Anterior cingulate cortex (tissue), 58 donors: ENCODE measurements at places on chromosomes 2 and 18.

DNA sequence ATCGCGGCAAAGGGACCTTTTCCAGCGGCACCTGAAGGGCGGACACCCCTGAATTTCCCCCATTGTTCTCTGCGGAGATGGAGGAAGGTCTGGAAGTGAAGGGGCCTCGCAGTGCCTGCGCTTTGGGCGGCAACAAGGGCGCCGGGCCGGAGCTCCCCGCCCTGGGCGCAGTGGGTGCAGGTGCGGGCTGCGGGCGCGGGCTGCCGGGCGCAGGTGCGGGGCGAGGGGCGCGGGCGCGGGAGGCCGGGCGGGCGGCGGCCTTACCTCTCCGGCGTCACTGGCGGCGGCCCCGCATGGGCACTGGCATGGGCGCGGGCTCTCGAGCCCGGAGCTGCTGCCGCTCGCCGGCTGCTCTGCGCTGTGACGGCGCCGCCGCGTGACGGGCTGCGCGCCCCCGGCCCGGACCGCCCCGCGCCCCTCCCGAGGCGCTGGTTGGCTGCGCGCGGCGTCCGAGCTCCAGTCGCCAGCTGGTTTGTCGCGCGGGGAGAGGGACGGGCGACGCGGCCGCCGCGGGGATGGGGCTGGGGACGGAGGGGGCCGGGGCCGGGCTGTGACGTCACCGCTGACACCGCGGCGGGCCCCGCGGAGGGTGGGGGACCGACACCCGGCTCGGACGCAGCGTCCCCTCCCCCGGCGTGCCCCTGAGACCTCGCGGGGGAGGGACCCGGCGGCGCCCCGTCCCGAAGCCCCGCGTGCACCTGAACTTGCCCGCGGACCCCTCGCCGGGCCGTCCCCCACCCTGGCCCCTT, at the start of gene KIF1A:
TSS of gene KIF1A (minus strand) at position 362 of the 749 bp plus-strand sequence. CDS start 22,467 bp downstream, outside the sequence.
- DNase-seq = peak; percentile 90

GRCh38 chr2:151379169-151379568, 21.8 kb downstream of the TNFAIP6 start:
- no peak for DNase-seq

DNA sequence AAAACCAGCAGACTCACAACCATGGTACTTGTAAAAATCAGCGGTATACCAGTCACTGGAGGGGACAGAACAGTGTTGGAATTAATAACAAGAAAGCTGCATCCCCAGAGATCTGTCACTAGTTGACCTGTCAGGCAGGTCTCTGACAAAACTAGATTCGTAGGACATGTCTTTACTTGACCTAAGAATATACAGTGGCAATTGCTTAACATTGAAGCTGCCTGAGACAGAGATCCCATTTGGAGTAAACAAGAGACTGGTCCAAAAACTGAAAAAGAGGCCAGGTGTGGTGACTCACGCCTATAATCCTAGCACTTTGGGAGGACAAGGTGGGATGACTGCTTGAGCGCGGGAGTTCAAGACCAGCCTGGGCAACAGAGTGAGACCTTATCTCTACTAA, 7.2 kb upstream of the SS18 start:
- DNase-seq = no peak

DNA sequence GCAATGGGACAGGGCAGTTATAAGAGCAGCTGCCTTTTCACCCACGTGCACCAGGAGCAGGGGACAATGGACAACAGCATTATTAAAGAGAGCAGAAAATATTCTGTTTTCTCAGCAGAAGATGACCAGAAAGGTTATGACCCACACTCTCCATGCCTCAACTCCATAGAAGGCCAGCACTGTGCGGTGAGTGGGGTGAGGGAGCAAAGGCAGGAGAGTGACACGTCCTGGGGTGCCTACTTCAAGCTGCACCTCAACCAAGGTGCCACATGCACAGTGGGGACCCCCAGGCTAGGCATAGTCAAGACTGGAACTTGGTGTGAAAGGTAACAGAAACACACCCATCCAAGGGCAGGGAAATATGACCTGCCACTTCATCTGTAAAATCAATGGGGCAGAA, 50.4 kb downstream of the POLR1A start:
- no peak for DNase-seq

- no peak for DNase-seq
Measured at GRCh38 chr2:27832396-27832795, 57.8 kb downstream of the RBKS start.

- DNase-seq = no peak
Measured at GRCh38 chr2:198259496-198259895, 455.1 kb downstream of the PLCL1 start.

GRCh38 chr2:189363559-189363958, 77.7 kb upstream of the WDR75 start:
- no peak for DNase-seq

DNA sequence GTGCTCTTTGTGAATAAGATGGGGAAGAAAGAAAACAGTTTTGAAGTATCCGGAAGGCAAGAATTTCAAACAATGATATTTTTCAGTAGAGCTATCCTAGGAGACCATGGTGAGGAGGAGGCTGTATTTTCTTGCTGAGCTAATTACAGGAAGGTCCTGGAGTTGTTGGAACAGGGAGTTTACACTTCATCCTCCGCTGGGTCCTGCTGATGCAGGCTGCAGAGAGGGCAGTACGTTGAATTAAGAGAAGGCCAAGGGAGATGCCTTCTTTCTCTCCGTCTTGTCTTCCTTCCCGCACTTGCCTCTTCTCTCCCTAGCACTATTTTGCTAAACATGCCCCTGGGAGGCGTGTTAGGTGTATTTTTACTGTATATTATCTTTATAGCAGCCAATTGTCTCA, 60.0 kb upstream of the EDAR start:
- no peak for DNase-seq

GRCh38 chr2:236971131-236971821, 114.4 kb upstream of the COPS8 start:
- no peak for DNase-seq

DNA sequence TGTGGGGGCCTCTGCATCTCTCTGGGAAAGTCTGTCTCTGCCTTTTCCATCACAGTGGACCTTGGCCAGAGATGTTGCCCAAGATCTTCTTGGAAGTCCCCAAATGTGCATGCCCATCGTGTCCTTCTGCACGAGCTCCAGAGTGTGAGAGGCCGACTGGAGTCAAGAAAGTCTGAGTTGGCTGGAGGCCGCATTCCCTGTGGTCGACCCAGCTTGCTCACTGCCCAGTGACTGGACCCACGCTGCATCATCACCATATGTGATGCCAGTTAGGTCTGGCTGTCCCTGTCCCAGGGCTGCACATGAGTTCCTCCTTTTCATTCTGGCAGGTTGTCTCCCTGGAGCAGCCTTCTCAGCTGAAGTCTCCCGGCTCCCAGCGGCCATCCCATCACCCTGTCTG, 93.8 kb downstream of the ARL4C start:
- no peak for DNase-seq

DNA sequence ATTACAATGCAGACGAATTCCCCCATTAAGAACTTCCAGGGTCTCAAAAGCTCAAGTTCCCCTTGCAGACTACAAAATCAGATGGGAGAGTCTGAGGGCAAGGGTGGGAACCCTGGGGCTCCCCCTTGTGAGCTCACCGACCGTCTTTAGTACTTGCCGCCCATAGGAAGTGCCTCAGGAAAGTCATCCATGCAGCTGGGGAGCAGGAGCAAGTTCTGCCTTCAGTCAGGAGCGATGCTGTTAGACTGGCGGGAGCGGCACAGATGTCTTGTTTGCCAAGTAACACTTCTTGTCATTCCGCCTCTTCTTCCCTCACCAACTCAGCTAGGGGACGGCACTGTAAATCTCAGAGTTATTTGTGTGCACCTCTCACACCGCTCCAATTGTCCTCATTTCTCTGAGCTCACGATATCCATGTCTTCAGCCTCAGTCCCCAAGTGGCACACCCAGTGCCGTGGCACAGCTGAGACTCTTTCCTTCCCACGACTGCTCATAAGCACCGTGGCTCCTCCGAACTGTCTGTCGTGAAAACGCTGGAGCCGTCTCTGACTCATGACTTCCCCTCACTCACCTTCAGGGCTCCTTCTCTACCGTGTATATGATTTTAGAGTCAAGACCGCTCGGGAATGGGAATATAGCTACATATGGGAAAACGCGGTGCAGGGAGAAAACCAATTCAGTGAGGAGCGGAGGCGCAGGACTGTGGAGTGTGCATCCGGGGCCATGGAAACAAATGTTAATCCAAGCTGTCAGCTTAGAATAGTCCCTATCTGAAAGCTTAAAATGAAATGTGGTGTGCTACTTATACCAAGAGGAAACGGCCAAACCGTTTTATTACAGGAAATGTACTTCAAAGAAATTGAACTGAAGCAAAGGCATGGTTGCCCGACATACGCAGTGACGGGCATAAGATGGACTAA, 34.0 kb downstream of the UXS1 start:
- no peak for DNase-seq

- no peak for DNase-seq
Measured at GRCh38 chr2:229501051-229501794, 213.1 kb downstream of the DNER start.

GRCh38 chr2:64766841-64767669, 113.3 kb upstream of the SERTAD2 start:
- DNase-seq = no peak

GRCh38 chr18:38256366-38256765, 690.8 kb upstream of the CELF4 start:
- DNase-seq = no peak

DNA sequence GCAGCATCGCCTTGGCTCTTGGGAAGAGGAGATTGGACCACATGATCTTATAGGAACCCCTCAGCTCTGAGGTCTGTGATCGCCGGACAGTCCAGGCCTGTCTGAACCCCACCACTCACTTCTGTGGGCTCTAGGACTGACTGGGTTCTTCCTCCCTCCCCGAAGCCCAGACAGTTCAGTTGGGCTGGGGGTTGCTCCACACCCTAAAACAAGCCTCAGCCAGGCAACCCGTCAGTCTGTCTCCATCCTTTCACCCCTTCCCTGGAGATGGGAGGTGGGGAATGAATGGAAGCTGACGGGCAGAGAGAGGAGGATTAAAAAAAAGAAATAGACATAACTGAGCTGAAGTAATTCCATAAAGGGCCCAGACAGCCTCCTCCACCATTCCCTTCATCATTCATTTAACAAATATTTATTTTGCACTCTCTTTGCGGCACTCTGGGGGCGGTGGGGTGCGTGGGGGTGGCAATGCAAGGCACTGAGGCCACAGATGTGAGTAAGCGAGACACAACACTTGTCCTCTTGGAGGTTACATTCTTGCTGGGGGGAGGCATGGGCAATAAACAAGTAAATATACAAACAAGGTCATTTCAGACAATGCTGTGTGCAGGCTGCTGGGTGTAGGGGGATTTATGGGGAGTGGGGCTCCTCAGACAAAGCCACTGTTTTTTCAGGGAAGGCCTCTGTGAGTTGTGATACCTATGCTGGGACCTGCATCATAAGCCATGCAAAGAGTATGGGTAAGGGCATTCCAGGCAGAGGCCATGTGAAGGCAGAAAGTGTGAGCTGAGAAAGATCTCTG, 12.9 kb downstream of the WNT10A start:
- DNase-seq = no peak

- peak; percentile 28 for DNase-seq
Measured at GRCh38 chr18:5417342-5417741, 121.8 kb upstream of the ZBTB14 start.

GRCh38 chr2:28993206-28993960, 12.3 kb downstream of the TOGARAM2 start:
- DNase-seq = no peak

GRCh38 chr2:64700133-64700809, 46.6 kb upstream of the SERTAD2 start:
- no peak for DNase-seq

DNA sequence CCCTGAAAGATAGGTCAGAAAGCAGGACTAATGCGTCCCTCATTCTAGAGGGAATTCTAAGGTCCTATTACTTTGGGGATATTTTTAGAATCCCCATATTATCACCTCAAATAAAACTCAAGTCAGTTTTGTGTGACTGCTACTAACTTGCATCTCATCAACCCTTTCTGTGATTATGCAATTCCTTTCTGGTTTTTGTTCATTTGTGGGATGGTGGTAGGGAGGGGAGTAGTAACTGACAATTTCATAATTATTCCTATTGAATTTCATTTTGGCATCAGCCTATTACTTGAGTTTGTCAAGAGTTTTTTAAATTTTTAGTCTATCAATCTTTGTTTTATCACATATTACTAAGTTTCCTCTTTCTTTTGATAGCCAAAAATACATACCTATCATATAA, 28.4 kb upstream of the TANK start:
- DNase-seq = no peak

- peak; percentile 31 for DNase-seq
Measured at GRCh38 chr2:239934571-239935171, 90.5 kb downstream of the NDUFA10 start.

DNA sequence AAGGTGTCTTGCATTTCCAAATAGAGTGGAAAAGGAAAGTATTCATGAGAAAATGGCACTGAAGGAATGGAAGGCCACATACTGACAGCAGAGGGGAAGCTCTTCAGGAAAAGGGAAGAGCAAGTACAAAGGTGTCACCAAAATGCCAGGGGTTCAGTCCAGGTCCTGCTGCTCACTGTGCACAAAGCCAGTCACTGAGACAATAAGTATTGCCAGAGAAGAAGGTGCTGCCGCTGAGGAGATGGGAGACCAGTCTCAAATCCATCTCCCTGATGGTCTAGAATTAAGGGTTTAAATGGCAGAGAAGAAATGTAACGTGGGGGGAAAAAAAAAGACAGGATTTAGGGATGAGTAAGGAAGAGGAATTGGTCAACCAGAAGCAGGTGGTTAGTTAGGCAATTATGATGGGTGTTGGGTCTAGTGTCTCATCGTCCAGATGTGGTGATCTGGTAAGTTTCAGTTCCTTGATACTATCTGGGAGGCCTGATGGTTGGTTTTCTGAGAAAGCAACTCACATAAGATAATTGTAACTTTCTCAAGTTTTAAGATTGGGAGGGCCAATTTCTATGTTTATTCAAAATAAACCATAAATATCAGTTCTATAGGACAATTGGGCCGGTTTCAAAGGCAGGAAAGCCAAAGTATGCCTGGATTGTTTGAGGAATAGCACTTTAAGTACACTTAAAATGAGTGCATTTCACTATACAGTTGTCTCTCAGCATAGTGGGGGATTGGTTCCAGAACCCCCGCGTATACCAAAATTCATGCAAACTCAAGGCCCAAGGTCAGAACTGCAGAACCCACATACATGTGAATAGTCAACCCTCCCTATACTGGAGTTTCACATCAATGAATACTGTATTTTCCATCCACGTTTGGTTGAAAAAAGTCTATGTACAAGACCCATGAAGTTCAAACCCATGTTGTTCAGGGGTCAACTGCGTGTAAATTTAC, 109.1 kb upstream of the DNAJC10 start:
- no peak for DNase-seq

- DNase-seq = no peak
Measured at GRCh38 chr2:207121784-207122183, 44.0 kb downstream of the KLF7 start.

- no peak for DNase-seq
Measured at GRCh38 chr2:6556755-6557154, 309.0 kb downstream of the CMPK2 start.
